Left ventricle myocardium inferior (tissue), 1 donor: ENCODE measurements at places on chromosomes 1 and 21. TPM values are rescaled to one million over a fixed set of nuclear protein-coding genes. Genes with fewer than 3 reads are reported as not detected.

GRCh38 chr1:48093696-48094528, 96.7 kb upstream of the TRABD2B start:
- no peaks in the 10 kb centered on the region for H3K36me3 ChIP-seq
- H3K4me1 ChIP-seq: no peaks in the 10 kb centered on the region
- DNase-seq: peak; percentile 39
- no peak overlapping the region for H3K27ac ChIP-seq
- H3K4me3 ChIP-seq: no peak overlapping the region
- H3K27me3 ChIP-seq: peaks cover 81% of the 10 kb centered on the region

- H3K4me3 ChIP-seq: no peak overlapping the region
- DNase-seq: no peak
- peaks cover 17% of the 10 kb centered on the region for H3K4me1 ChIP-seq
- H3K27me3 ChIP-seq: peaks cover 29% of the 10 kb centered on the region
- no peak overlapping the region for H3K27ac ChIP-seq
Observed at GRCh38 chr21:44630440-44630839, 3.5 kb downstream of the KRTAP10-9 start.

GRCh38 chr1:205481629-205482151, 22.8 kb upstream of the CDK18 start:
- H3K36me3 ChIP-seq: no peaks in the 10 kb centered on the region
- peaks cover 13% of the 10 kb centered on the region for H3K4me1 ChIP-seq
- no peak overlapping the region for H3K27ac ChIP-seq
- H3K4me3 ChIP-seq: no peak overlapping the region
- no peak for DNase-seq
- peaks cover 82% of the 10 kb centered on the region for H3K27me3 ChIP-seq

Gene RHD
- not detected for total RNA-seq

Gene DONSON
- total RNA-seq: 6.9 TPM

Gene CFHR3
- not detected for total RNA-seq

Gene FCER1G
- total RNA-seq: 22.0 TPM
